SHP77 treated with DMSO at 0.1 percent for 48 hours (cell line): ENCODE measurements at places on chromosomes 1 and 21.

GRCh38 chr21:35563885-35564451, 496.4 kb downstream of the SETD4 start:
- peak; percentile 53 for DNase-seq

- DNase-seq = no peak
Observed at GRCh38 chr1:117826540-117827078, 102.8 kb downstream of the GDAP2 start.

- no peak for DNase-seq
Observed at GRCh38 chr21:35226328-35226727, 177.2 kb upstream of the RUNX1 start.

- DNase-seq = no peak
Observed at GRCh38 chr1:211606332-211606913, 27.5 kb upstream of the SLC30A1 start.

DNA sequence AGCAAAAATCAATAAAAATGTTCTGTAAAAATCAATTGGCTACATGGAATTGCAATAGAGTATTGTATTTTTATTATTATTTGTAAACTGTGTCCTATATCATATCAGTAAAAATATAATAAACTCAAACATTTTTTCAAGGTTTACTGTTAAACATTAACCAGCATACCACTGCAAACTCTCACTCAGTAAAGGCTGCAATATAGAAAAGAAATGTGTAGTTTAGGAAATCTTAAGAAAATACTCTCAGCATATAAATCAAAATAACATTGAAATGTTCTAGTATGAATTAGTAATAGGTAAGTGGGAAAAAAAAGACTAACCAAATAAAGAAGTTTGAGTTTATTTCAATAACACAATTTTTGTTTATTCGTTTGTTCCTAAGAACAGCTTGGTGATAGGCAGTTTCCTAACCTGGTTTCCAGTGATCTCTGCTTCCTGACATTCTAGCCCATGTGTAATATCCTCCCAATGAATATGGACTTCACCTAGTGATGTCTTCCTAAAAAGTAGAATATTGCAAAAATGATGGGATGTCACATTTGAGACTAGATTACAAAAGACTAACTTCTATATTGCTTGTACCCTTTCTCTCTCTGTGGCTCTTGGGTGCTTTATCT, 870.1 kb downstream of the BRINP3 start:
- DNase-seq = no peak

DNA sequence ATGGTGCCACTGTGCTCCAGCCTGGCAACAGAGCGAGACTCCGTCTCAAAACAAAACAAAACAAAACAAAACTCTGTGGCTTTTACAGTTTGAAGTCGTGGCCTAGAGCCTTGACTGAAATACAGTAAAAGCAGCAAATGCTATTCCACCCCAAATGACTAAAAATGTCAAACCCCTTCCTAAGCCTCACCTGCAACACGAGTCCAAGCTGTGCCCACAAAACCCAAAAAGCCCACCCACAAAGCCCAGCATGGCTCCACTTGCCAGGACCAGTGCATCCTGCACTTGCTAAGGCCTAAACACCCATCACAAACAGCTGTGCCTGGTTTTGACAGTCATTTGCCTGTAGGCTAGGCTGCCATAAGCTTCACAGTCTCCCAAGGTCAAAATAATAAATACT, 21.3 kb downstream of the VAV3 start:
- no peak for DNase-seq

DNA sequence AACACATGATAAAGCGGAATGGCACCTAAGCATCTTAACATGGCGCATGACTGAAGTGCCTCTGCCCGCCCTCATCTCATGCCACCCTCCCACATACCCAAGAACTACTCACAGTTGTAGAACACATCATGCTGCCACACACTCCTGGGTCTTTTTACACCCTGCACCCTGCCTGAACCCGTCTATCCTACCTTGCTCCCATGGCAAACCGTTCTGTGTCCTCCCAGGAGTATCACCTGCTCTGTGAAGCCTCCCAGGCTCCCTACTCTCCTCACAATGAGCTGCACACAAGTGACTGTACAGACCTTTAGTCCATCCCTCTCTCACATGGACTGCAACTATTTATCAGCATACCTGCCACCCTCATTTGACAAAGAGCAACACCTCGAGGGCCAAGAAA, 144.0 kb downstream of the TGFBR3 start:
- no peak for DNase-seq

DNA sequence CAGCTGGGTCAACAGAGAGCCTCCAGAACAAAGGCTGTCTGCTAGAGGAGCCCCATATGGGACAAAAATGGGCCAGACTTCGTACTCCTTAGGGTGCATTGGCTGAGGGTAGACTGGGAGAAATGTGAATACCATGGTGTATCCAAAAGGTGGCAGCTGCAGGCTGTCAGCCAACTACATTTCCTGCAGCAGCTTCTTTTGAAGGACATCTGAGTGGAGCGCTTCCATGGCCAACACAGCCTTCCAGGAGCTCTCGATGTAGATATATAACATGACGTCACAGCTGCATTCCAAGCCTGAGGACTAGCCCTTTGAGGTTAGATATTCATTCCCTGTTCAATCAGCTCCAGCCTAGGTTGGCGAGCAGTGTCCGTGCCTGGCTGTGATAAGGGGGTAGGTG, 107.7 kb downstream of the MAB21L3 start:
- DNase-seq = peak; percentile 59

- DNase-seq = no peak
Observed at GRCh38 chr21:25487046-25487594, 120.2 kb downstream of the MRPL39 start.

DNA sequence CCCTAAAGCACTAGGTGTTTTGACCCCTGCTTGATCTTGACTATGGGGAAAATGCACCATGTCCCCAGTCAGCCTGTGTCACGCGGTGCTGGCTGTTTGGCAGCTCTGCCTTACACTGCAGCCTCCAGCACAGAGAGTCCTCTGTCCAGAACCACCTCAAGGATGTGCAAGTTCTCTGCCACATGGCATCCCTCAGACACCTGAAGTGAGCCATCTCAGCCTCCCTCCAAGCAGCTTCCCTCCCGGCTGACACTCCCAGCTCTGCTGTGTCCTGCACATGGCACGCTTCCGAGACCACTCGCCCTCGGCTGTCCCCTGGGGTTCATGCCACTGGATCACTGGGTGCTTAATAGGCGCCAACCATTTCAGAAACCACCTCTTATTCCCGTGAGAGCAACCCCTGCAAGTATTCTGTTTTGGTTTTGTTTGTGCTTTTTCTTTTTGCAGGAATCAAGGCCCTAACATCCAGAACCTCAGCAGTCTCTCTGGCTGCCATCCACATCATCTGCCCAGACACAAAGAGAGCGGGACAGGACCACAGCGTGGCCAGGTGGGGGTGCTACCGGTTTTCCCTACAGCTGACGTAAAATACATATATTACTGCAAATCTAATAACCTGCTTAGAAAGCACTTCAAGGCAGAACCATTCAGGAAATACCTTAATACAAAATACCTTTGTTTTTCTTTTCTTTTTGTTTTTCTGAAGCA, 45.7 kb downstream of the CAPZB start:
- DNase-seq = no peak
